ENCODE measurements at places on chromosomes 12 and 14.
A peak's percentile ranks its signal among the peaks of the same experiment; 100 is the strongest.

GRCh38 chr14:102417646-102418045 is 54.9 kb downstream of the TECPR2 start:
- no peak for DNase-seq

- no peak for DNase-seq
Measured at GRCh38 chr12:12408265-12408690, 51.4 kb downstream of the BORCS5 start.

- no peak for DNase-seq
Measured at GRCh38 chr14:55382483-55382882, 29.1 kb downstream of the ATG14 start.

DNA sequence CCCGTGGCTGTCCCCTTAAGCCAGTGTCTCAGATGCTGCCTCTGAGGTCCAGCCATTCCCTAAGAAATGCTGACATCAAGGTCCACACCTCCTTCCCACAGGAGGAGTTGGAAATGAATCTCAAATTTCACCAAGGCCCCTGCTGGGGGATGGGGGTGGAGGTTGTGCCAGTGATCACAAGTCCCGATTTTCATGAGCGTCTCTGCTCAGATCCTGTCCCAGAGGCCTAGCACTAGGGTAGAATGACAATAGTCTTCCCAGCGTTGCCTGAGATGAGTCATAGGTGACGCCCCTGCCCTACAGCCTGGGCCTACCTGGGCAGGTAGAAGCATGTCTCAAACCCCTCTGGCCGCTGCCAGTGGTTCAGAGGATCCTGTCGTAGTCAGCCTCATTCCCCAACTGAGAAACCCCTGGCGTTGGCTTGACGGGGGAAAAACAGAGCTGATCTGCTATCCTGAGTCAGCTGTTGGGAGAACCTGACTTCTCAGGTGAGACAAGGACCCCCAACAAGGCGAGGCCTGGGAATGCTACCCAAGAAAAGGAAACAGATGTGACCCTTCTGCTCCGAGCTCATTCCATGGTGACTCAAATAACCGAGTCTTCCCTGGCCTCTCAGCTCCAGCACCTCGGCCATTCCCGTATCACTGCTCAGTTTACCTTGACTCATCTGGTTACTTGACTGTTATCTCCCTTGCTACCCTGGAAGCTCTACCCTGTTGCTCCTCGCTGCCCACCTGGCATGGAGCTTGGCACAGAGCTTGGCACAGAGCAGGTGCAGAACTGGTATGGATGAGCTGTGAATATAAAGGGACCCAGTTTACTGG is 21.8 kb upstream of the SPPL3 start:
- DNase-seq = no peak

DNA sequence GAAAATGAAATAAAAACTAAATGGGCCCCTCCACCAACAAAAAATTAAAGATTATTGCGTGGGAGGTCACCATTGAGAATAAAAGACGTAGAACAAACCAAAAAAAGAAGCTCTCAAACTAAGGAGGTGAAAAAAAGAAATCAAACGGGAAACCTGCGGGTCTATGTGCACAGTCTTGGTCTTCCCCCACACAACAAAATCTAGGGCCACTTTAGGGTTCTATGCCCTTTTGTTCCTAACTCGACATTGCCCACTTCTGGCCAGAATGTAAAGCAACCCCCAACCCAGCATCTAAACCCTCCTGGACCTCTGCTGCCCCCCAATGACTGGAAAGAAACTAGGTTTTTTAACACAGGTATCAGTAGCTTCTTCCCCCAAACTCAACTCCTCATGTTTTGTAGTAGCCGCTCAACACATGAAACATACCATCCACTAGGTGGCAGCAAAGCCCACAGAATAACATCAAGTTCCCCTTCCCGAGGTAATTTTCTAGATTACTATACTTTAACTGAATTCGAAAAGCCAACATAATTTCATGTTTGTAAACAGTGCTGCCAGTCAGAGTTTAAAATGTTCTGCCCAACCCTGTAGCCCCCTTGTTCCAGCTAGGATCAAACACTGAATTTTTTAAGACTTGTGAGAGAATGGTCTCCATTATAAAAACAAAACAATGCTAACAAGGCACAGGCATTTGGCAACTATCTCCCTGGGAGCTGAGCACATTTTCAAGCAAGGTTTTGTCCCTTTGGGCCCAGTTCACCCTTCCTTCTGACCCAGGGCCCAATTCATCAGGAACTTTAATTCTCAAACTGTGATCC is 18.7 kb downstream of the DAD1 start:
- DNase-seq = peak; percentile 79

GRCh38 chr12:19220852-19221466 is 91.4 kb downstream of the PLEKHA5 start:
- DNase-seq = peak; percentile 71

DNA sequence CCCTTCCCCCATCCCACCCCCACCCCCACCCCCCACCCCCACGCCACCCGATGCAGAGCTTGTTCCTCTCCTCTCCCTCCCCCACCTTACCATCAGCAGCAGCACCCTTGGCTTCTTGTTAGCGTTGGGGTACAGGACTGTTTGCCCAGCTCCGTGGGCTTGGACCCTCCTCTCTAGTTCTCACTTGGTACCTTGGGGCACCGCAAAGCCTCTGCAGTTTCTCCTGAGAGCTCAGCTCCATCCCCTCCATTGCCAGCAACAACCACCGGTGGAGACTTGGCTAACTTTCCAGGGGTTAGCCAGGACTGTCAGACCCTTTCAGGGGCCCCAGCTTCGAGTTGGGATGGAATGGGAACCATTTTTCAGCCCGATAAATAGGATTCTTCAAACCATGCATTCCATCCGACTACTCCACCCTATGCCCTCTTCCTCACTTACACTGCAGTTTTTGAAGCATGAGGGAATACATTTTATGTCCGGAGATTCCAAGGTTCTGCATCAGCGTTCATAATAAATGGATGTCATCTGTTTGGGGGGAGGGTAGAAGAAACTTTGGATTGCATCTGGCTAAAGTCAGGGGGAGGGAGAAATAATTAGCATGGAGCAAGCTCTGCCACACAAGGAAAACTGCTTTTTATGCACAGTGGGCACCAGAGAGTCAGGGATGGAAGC is 1.1 kb downstream of the SCN8A start:
- peak; percentile 95 for DNase-seq

DNA sequence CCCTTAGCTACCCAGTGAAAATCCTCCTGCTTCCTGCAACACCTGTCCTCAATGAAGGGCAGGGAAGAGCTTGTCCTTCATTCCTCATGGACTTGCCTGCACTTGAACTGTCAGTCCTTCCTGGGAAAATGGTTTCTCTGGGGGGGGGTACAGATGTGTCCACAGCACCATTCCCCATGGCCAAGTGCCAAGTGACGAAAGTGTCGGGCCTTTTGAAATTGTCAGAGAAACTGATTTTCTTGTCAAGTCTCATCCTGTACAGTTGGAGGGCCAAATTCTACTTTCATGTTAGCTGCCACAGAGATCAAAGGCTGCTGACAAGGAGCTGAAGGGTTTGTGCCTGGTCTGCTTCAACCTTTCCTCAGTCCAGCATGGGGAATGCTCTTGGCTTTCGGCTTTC is 179.5 kb upstream of the PARP11 start:
- no peak for DNase-seq

DNA sequence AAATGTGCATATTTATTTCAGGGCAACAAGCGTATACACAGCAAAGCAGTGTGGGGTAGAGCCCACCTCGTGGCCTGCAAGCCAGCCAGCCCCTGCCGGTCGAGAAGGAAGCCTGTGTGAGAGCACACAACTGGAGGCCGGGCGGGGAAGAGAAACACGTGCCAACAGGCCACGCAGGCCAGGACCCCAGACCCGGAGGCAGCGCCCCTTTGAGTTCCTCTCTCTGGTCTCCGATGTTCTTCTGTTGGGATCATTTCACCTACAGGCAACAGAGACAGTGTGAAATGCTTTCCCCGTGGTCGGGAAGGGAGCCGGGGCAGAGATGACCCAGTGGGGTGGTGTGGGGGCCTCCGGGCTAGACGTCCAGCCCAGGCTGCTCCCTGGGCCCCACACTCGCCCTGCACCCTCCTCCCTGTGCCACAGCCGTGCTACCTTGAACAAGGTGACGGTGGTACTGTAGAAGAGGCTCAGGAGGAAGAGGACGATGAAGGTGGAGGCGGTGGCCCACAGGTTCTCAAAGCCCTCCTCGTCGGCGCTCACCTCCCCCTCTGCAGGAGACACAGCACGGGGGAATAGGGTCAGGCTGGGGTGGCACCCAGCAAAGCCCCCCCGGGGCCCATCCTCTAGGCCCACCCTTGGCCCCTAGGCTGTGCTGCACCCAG is 325.5 kb downstream of the TMEM121 start:
- no peak for DNase-seq

DNA sequence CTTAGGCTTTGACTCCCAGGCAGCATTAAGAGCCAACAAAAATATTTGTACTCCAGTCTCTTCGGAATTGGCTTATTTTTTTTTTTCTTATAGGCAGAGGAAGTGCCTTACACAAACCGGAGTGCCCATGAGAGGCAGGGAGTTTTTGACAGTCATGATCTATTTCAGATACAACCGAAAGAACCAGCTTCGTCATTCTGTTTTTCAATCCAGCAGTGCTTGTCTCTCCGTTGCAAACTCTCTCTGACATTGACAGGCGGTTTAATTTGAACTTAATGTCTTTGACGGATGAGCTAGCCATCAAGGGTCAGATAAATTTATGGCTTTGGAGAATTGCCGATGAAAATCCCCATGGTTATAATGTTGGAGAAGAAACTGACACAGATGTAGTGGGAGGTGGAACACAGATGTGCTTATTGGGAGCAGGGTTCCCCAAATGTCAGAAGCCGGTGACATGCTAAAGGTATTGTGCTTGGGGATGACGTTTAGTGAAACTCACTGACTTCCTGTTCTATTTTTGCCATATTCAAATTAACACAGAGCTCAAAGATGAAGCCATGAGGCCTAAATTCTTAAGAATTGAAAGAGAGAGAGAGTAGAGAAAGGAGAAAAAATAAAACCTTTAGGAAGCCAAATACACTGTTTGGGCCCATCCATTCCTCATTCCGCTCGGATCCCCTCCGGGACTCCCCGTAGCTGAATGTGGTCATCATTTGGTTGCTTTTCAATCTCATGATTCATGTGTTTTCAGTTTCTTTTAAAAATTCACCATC is 59.7 kb downstream of the PLXNC1 start:
- DNase-seq = no peak

DNA sequence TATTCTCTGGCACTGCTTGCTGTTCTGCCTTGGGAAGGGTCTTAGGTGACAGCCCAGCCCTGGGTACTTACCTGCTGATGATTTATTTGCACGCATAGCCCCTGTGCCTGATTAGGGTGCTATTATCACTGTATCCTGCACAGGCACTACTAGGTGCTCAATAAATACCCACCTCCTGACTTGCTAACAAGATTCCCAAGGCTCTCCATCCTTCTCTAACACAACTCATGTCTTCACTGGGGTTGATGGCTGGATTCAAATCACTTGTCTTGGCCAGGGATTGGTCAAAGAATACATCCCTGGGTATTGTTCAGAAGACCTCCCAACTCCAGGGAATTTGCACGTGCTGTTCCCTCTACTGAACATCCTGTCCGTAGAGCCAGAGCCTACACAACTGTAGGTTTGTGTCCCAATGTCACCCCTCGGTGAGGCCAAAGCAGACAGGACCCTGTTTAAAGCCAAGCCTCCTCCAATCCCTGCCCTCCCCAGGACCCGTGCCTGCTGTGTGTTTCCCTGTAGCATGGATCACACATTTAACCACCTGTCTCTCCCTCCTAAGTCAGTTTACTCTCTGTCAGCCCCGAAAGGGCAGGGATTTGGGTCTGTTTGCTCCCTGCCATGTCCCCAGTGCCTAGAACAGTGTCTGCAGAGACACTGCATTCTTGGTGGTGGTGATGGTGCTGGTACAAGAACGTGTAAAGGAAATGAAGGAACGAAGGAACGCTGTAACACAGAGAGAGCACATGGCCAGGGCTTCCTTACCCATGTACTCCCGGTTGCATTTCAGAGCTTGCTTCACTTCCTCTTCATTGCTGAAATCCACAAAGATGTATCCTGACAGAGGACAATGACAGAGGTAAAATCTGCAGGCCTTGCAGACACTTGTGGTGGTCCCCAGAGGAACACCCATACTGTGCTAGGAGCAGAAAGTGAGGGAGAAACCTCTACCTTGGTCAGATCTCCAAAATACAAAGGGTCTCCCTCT is 16.5 kb downstream of the RBM19 start:
- DNase-seq = no peak

DNA sequence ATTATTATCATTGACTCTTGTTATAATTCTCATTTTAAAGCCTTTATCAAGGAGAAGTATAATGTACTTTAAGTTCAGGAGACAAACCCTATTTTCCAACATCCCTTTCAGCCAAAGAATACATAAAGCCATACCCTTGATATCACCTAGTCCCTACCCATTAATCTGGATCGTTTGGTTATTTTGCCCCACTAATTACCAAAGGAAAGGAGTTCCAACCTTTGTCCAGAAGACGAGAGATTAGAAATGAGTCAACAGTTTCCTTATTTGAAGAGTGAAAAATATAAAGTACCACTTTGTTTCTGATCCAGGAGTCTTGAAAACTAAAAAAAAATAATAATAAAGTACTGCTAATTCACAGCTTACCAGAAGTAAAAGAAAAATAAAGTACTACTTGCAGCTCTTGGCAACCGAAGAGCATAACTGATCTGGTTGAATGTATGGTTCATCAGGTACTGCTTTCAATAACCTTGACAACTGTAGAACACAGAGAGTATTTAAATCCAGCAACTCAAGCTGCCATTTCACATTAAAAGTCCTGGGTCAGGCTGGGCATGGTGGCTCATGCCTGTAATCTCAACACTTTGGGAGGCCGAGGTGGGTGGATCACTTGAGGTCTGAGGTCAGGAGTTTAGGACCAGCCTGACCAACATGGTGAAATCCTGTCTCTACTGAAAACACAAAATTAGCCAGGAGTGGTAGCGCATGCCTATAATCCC is 33.7 kb downstream of the LIMA1 start:
- DNase-seq = no peak

DNA sequence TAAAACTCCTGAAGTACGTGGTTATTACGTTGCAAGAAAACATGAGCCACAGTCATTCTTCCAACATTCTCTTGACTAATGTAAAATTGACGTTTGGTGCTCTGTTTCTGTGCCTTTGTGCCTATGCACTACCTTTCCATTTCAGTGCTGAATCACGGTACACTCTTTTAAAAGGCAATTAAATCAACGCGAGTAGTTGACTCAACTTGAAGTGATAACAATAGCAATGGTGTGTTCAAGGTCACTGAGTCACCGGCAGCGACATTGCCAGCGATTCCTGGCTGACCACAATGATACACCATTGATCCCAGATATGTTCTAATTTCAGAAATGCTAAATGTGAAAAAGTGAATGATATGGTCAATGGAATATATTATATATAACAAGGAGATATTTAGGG is 17.8 kb downstream of the AK7 start:
- DNase-seq = no peak

GRCh38 chr14:101121508-101122139 is 218.1 kb upstream of the RTL1 start:
- no peak for DNase-seq

DNA sequence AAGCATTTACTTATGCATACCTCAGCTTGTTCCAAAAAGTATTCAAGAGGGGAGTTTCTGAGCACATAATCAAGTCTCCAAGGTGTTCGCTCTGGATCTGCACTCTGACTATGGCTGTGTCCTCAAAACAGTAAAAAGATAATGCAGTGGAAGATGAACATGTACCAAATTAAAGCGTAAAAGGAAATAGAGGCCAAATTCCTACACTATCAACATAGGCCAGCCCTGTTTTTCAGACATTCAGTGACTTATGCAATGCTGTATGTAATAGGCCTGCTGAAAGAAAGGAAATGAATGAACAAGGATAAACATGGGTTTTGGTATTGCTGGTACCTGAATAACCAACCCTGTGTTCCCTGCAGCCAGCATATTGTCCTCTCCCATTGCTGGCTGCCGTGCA is 115.7 kb downstream of the SAMD4A start:
- no peak for DNase-seq

- peak; percentile 21 for DNase-seq
Measured at GRCh38 chr14:91255026-91255695, 10.7 kb upstream of the GPR68 start.

Measured in fibroblast of skin of right quadriceps (primary cell).